Inflammatory macrophage treated with lipopolysaccharide for 4 hours (primary cell): ENCODE measurements at places on chromosomes 6 and 20.

DNA sequence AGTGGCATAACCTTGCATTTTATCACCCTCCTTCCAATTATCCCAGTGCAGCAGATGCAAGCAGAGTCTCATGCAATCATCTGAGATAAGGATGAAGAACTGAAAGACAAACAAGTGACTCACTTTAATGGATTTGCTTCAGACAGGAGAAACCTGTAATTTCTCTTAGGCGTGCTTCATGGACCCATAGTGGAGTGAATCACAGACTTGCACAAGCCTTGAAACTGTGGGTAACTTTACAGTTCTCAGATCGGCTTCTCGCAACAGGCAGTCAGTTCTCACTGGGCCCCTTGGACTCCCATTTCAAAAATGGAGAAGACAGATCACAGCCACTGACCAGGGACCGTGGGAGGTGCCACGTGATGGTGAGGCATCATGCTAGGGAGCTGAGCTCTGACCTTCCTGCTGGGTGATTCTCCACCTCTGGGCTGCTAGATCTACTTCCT is at the start of gene ADGRF4:
Gene ADGRF4, plus strand, starts transcription at position 239 of the 446 bp plus-strand sequence. CDS start 8,666 bp downstream, outside the sequence.
- peak; percentile 57 for DNase-seq

GRCh38 chr6:22072949-22073348 is 223.9 kb downstream of the PRL start:
- peak; percentile 25 for DNase-seq

DNA sequence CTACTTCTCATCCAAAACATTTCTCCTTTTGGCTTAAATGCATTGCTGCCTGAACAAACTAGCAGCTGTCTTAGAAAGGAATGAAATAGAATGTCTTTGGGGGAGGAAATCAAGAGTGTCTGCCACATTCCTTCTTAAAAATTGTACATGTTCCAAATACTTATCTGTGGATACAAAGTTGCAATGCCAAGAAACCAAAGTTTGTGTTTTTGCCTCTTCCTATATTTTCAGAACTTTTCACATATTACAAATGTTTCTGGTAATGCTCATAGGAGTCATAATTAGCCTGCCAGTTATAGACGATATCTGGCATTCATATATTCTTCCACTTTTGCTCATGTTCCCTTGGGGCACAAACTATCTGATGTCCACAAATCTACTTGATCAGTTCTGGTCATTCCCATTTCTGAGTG is 165.5 kb upstream of the BMP5 start:
- DNase-seq, result no peak

GRCh38 chr20:2130062-2130591 is 28.5 kb downstream of the STK35 start:
- DNase-seq, result no peak

DNA sequence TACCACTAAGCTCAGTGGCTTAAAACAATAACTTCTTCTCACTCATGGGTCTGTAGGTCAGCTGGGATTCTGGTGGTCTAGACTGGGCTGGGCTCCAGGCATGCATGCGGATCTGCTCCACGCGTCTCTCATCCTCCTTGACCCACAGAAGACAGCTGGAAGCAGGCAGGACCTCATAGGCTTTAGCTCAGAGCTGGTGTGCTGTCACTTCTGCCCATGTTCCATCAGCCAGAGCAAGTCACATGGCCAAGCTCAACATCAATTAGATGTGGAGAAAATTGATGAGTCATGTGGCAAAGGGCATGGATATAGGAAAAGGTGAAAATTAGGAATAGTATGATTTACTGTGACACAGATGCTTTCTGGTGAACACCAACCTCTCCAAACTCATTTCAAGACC is 57.4 kb upstream of the PSMF1 start:
- no peak for DNase-seq
